ENCODE measurements at places on chromosomes 7 and 10.
A peak's percentile ranks its signal among the peaks of the same experiment; 100 is the strongest.

- no peak for ATAC-seq
- H3K4me3 ChIP-seq, result no peak overlapping the region
- no peaks in the 10 kb centered on the region for H3K36me3 ChIP-seq
- H3K27ac ChIP-seq, result no peak overlapping the region
- H3K27me3 ChIP-seq, result peaks cover 49% of the 10 kb centered on the region
These were observed 39.2 kb upstream of the TUBB8 start for GRCh38 chr10:88253-88652.

GRCh38 chr10:124560377-124561105, 98.9 kb downstream of the LHPP start:
- H3K36me3 ChIP-seq, result peaks cover 22% of the 10 kb centered on the region
- H3K27ac ChIP-seq, result no peak overlapping the region
- H3K27me3 ChIP-seq, result no peaks in the 10 kb centered on the region
- peaks cover 10% of the 10 kb centered on the region for H3K4me1 ChIP-seq

DNA sequence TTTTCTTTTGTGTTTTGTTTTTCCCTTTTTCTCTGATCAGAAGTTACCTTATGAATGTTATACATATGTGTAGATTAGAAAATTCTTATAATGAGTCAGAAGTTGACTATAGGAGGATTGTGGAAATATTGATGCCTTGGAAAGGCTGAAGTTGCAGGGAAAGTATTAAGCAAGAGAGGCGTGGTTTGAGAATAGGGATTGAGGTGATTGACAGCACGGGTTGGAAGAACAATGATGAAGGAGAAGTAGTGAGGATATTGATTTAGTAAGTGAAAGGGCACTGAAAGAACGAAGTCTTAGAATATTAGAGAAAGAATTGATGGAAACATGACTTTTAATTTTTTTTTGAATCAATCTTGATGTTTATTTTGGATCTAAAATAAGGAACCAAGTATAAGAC, 176.0 kb downstream of the EXOC4 start:
- no peak overlapping the region for H3K27ac ChIP-seq
- H3K27me3 ChIP-seq, result no peaks in the 10 kb centered on the region
- peaks cover 4% of the 10 kb centered on the region for H3K4me1 ChIP-seq
- H3K36me3 ChIP-seq, result peaks cover 26% of the 10 kb centered on the region
- H3K4me3 ChIP-seq, result no peak overlapping the region

- no peaks in the 10 kb centered on the region for H3K27me3 ChIP-seq
- H3K36me3 ChIP-seq, result peaks cover 10% of the 10 kb centered on the region
- no peak overlapping the region for H3K4me3 ChIP-seq
- H3K27ac ChIP-seq, result peak overlapping the region; percentile 71
- H3K4me1 ChIP-seq, result peaks cover 81% of the 10 kb centered on the region
These were observed 67.0 kb downstream of the OSBPL3 start for GRCh38 chr7:24912874-24913514.

- peak overlapping the region; percentile 86 for H3K27ac ChIP-seq
- H3K36me3 ChIP-seq, result peaks cover 12% of the 10 kb centered on the region
- peaks cover 43% of the 10 kb centered on the region for H3K4me1 ChIP-seq
- ATAC-seq, result no peak
- H3K4me3 ChIP-seq, result peak overlapping the region; percentile 96
These were observed 767 bp downstream of the EIF4EBP2 start for GRCh38 chr10:70404787-70405036.

GRCh38 chr7:81408728-81409127, 361.1 kb downstream of the HGF start:
- no peak overlapping the region for H3K4me3 ChIP-seq
- H3K36me3 ChIP-seq, result no peaks in the 10 kb centered on the region
- no peaks in the 10 kb centered on the region for H3K27me3 ChIP-seq
- no peak overlapping the region for H3K27ac ChIP-seq
- no peak for ATAC-seq

DNA sequence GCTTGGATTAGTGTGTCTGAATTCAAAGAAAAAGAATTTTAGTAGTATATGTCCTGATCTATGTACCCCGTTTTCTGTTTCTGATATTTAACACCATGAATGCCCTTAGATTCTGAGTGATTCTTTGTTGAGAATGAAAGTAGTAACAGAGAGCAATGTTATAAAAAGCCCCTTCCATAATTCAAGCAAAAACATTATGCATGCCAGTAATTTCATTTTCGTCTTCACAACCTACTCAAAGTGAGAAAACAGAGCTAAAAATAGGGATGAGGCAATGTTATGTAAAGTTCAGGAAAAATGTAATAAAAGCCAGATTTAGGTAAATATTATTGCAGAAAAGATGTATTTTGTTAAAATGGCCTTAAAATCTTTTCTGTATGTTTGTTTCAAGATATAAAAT, 28.1 kb downstream of the PTPRZ1 start:
- no peak for ATAC-seq
- no peaks in the 10 kb centered on the region for H3K4me1 ChIP-seq
- no peaks in the 10 kb centered on the region for H3K27me3 ChIP-seq
- no peaks in the 10 kb centered on the region for H3K36me3 ChIP-seq
- no peak overlapping the region for H3K27ac ChIP-seq

DNA sequence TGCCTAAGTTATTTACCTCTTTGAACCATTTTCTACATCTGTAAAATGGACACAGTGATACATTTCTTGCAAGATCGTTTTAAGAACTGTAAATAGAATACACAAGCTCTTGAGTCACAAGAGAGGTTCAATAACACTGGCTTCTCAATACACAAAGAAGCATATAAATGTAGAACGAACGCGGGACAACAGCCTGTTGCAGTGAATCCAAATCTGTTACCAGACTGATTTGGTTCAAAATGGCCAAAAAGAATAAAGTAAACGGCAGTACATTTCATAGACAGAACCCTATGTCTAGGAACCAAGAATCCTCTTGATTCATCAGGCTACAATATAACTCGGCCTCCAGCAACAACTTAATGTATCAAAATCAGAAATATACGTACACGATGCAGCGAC, 701 bp downstream of the MTPAP start:
- H3K27ac ChIP-seq, result peak overlapping the region; percentile 96
- no peaks in the 10 kb centered on the region for H3K27me3 ChIP-seq
- H3K4me1 ChIP-seq, result peaks cover 47% of the 10 kb centered on the region

- H3K36me3 ChIP-seq, result no peaks in the 10 kb centered on the region
- H3K4me3 ChIP-seq, result no peak overlapping the region
- H3K4me1 ChIP-seq, result peaks cover 5% of the 10 kb centered on the region
- H3K27ac ChIP-seq, result no peak overlapping the region
- peaks cover 24% of the 10 kb centered on the region for H3K27me3 ChIP-seq
These were observed 33.4 kb downstream of the PRPS1L1 start for GRCh38 chr7:17994079-17994850.

- no peaks in the 10 kb centered on the region for H3K4me1 ChIP-seq
- no peaks in the 10 kb centered on the region for H3K27me3 ChIP-seq
- no peaks in the 10 kb centered on the region for H3K36me3 ChIP-seq
- H3K27ac ChIP-seq, result no peak overlapping the region
- H3K4me3 ChIP-seq, result no peak overlapping the region
These were observed 83.9 kb downstream of the BAMBI start for GRCh38 chr10:28761084-28761846.

DNA sequence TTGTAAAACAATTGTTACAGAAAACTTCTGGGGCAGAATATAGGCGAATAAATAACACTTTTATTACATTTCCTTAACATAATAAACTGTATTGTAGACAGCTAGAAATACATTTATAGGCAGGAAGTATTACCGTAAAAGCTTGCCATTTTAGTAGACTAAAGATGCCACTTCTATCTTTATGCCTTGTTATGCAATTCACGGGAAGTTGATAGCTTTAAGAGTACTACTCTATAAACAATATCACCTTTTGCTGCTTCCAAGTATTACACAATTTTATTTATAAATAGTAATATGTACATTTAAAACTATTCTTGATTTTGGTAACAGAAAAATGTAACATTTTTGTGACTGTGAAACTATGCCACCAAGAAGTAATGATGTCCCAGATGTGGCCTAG, 37.9 kb downstream of the PALS2 start:
- peaks cover 31% of the 10 kb centered on the region for H3K36me3 ChIP-seq
- H3K27ac ChIP-seq, result no peak overlapping the region
- no peak for ATAC-seq
- peaks cover 17% of the 10 kb centered on the region for H3K4me1 ChIP-seq

GRCh38 chr7:37947941-37948210, 27.4 kb downstream of the EPDR1 start:
- H3K27ac ChIP-seq, result no peak overlapping the region
- no peaks in the 10 kb centered on the region for H3K36me3 ChIP-seq
- H3K4me1 ChIP-seq, result no peaks in the 10 kb centered on the region
- H3K27me3 ChIP-seq, result no peaks in the 10 kb centered on the region
- no peak overlapping the region for H3K4me3 ChIP-seq

- H3K36me3 ChIP-seq, result no peaks in the 10 kb centered on the region
- ATAC-seq, result no peak
- no peaks in the 10 kb centered on the region for H3K4me1 ChIP-seq
- H3K4me3 ChIP-seq, result no peak overlapping the region
- H3K27me3 ChIP-seq, result peaks cover 78% of the 10 kb centered on the region
- H3K27ac ChIP-seq, result no peak overlapping the region
These were observed 110.4 kb downstream of the MICALL2 start for GRCh38 chr7:1348823-1349335.

- peaks cover 22% of the 10 kb centered on the region for H3K27me3 ChIP-seq
- no peaks in the 10 kb centered on the region for H3K36me3 ChIP-seq
- no peaks in the 10 kb centered on the region for H3K4me1 ChIP-seq
These were observed 24.8 kb upstream of the PLPP4 start for GRCh38 chr10:120432209-120432608.

DNA sequence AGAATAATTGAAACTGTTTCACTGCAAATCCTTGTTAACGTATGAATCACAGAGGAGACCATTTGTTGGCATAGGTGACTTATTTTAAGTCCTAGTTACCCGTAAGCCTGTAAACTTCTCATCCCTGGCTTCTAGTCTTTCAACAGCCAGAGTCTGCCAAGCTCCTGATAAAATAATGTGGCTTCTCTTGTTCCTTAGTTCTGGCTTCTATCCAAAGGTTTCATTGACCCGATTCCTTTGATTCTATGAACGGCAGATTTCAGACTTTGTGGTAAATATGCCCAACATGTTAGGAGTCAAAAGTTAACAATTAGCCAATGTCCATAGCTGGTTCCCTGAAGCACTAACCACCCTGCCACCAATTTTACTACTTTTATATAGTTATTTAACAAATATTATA, 23.3 kb downstream of the DNAH11 start:
- no peak for ATAC-seq
- no peak overlapping the region for H3K4me3 ChIP-seq
- H3K27me3 ChIP-seq, result no peaks in the 10 kb centered on the region
- no peaks in the 10 kb centered on the region for H3K36me3 ChIP-seq
- no peak overlapping the region for H3K27ac ChIP-seq
- H3K4me1 ChIP-seq, result no peaks in the 10 kb centered on the region

GRCh38 chr10:25641595-25641994, 292.4 kb upstream of the MYO3A start:
- no peaks in the 10 kb centered on the region for H3K36me3 ChIP-seq
- no peak for ATAC-seq
- H3K27ac ChIP-seq, result no peak overlapping the region
- no peaks in the 10 kb centered on the region for H3K4me1 ChIP-seq
- no peak overlapping the region for H3K4me3 ChIP-seq

- H3K27ac ChIP-seq, result peak overlapping the region; percentile 18
- H3K4me1 ChIP-seq, result peaks cover 40% of the 10 kb centered on the region
- peaks cover 67% of the 10 kb centered on the region for H3K27me3 ChIP-seq
- H3K4me3 ChIP-seq, result peak overlapping the region; percentile 38
These were observed 256.9 kb upstream of the NFE2L3 start for GRCh38 chr7:25894902-25895791.

- no peaks in the 10 kb centered on the region for H3K36me3 ChIP-seq
- no peaks in the 10 kb centered on the region for H3K27me3 ChIP-seq
- H3K4me1 ChIP-seq, result no peaks in the 10 kb centered on the region
- no peak overlapping the region for H3K27ac ChIP-seq
These were observed 56.7 kb downstream of the PCLO start for GRCh38 chr7:83105948-83106347.

DNA sequence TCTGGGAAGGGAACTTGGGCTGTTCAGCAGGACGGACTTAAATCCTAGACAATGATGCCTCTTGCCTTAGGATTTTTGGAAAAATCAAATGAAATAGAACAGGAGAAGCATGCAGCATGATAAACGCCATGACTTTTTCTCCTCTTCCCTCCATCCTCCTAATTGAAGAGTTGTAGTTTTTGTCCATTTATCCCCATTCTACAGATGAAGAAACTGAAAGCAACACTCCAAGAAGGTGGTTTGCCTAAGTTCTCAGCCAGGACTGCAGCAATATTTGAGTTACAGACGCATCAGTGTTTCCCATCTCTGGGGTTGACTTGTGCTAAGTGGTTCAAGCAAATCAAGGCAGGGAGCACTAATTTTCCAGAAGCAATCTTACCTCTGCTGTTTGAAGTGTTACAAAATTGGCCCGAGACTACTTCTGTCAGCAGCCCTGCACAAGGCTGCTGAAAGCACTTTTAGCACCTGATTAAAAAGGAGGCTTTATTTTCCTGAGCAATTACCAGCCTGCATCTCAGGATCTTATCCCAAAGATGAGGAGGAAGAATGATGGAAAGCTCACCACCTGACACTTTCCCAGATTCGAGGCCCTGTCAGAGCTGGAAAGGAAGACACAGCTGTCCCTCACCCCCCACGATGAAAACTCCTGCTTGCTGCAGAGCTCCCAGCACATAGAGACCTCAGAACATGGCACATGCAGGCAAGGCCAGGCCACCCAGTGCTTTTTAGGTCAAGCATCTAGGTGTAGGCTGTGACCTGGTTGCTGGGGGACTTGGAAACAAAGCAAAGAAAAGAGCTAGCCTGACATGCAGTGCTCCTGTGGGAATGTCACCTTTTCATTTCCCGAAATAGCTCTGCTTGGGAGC, 19.7 kb upstream of the C10orf71 start:
- no peak overlapping the region for H3K4me3 ChIP-seq
- no peaks in the 10 kb centered on the region for H3K36me3 ChIP-seq

DNA sequence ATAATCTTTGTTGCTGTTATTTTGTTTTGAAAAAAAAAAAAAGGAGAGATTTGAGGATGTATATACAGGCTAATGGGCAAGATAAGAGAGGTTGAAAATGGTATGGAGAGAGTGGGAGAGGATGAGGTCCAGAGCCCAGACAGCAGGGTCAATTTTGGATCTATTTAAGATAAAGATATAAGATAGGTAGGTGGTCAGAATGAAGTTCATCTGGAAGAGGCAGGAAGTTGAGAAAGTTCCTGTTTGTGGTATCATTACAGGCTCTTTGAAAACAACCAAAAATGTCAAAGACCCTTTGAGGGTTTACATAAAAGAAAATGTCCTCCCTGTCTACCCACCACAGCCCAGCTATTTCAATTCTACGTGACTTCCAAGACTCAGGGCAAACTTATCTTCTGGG, 7.5 kb downstream of the CEP41 start:
- H3K27ac ChIP-seq, result no peak overlapping the region
- no peak for ATAC-seq
- no peak overlapping the region for H3K4me3 ChIP-seq
- H3K36me3 ChIP-seq, result peaks cover 5% of the 10 kb centered on the region
- H3K4me1 ChIP-seq, result no peaks in the 10 kb centered on the region

- peaks cover 38% of the 10 kb centered on the region for H3K36me3 ChIP-seq
- H3K27ac ChIP-seq, result peak overlapping the region; percentile 94
- peak overlapping the region; percentile 14 for H3K4me3 ChIP-seq
- H3K4me1 ChIP-seq, result peaks cover 71% of the 10 kb centered on the region
These were observed 92.3 kb downstream of the RNF216 start for GRCh38 chr7:5689118-5689517.

- peaks cover 18% of the 10 kb centered on the region for H3K27me3 ChIP-seq
- peaks cover 5% of the 10 kb centered on the region for H3K4me1 ChIP-seq
- no peak overlapping the region for H3K27ac ChIP-seq
- H3K4me3 ChIP-seq, result no peak overlapping the region
These were observed 82.2 kb downstream of the CHN2 start for GRCh38 chr7:29276806-29277205.
